ENCODE measurements at places on chromosomes 12 and 14.

GRCh38 chr12:78963439-78964227 is 99.1 kb downstream of the SYT1 start:
- DNase-seq = no peak

- DNase-seq = peak; percentile 80
Observed at GRCh38 chr12:51827925-51828818, 20.3 kb downstream of the FIGNL2 start.

DNA sequence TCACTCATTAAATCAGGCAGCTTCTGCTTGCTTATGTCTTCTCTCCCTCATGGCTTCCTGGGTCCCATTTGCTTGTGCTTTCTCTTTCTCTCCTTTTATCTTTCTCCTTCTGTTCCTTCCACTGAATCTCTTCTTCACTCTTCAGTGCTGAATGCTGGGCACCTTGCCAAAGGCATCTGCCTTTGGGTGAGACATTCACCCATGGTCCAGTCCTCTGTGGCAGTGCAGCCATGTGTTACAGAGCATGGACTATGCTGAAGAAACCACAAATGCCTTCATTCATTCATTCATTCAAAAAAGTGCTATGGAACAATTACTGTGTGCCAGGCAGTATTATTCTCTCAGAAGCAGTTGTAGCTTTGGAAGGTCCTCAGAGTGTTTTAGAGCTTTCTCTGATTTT is 344.4 kb upstream of the STXBP6 start:
- DNase-seq = no peak

DNA sequence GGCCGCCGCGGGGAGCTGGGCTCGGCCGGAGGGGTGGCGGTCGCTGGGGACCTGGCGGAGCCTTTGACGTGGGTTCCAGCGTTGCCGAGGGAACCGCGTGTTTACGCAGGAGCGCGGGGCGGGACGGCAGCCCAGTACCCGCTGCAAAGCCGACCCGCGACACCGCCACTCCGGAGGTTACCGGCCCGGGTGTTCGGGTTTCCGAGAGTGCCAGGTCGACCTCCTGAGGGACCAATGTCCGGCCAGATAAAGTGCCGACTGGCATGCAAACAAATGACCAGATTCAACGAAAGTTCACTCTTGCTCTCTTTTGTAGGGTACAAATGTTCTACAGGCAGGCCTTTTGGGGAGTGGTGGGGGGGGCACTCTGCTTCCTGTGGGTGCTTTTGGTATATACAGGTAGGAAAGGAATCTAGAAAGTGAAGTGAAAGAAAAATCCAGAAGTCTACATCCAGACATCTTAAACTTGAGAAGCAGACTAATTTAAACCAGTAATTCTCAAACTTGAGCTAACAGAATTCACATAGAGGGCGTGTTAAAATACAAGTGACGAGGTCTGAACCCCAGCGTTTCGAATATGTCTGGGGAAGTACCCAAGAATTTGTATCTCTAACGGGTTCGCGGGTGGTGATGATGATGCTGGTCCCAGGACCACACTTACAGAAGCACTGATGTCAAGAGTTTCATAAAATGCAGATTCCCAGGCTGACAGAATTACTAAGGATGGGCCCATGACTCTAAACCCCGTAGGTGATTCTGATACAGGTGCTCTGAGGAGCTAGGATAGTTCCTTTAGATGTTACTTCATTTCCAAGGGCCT is at the start of gene GPR135:
GPR135 (minus strand) TSS at position 65 of the 820 bp plus-strand sequence. CDS start 154 bp downstream, outside the sequence.
- peak; percentile 61 for DNase-seq

DNA sequence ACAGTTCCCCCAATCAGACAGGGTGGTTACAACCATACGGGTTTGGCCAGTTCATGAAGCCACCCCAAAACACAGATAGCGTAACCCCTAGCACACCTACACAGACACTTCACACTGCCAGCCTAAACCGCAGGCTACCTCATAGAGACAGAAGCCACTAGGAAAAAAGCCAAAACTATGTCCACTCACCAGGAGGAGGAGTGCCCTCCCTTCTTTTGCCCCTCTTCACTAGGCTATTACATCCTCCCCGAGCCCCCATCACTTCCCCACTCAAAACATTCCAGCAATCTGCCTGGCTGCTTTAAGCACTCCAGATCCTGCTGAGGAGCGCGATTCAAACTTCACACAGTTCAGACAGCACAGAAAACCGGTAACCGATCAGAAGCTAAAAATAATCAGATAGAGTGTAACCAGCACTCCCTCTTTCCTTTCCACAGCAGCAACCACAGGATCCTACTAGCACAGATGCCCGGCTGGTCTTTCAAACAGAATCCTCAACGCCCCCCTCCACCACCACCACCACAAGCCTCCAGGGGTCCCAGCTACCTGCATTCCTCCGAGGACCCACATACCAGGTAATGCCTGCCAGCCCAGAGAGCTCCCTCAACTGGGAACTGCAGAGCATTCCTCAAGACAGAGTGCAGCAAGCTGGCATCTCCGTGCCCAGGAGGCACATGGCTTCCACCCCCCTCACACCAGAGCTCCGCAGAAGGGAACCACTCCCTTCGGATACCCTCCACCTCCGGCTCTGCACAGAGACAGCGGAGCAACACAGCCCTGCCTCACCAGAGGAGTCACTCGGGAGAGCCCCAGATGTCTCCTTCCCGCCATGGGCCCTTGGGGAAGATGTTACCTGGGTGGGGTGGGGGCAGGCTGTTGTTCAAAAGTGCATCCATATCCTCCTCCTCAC is 1.5 kb downstream of the CHD4 start:
- DNase-seq = peak; percentile 34

- no peak for DNase-seq
Observed at GRCh38 chr14:68574461-68574860, 218.4 kb downstream of the ZFP36L1 start.

DNA sequence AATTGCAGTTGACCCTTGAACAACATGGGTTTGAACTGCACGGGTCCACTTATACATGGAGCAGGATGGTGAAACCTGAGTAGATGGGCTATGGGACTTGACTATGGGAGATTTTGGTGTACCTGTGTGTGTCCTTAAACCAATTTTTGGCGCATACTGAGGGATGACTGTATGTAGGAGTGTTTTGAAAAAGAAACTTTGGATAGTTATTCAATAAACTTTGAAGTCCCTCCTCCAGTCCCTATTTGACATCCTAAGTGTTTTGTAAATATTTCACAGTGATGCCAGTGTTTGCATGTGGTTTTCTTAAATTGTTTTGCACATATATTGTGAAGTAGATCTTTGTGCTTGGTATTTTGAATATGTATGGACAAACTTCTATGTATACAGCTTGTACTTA is 12.4 kb downstream of the KTN1 start:
- no peak for DNase-seq

DNA sequence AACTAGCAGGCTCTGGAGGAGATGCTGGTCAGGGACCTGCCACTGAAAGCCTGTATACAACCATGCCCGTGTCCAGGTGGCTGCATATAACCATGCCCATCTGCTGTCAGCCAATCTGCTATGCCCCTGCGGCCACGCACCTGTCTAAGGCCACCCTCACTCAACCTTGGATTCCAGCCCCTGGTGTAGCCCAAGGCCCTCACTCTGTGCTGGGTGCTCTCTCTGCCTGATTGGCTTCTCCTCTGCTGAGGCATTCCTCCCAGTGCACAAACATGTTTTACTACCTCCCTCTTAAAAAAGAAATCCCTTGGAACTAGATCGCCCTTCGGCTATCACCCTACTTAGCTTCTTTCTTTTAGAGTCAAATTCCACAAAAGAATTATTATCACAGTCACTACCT is 45.5 kb downstream of the ZFP36L1 start:
- DNase-seq = no peak

DNA sequence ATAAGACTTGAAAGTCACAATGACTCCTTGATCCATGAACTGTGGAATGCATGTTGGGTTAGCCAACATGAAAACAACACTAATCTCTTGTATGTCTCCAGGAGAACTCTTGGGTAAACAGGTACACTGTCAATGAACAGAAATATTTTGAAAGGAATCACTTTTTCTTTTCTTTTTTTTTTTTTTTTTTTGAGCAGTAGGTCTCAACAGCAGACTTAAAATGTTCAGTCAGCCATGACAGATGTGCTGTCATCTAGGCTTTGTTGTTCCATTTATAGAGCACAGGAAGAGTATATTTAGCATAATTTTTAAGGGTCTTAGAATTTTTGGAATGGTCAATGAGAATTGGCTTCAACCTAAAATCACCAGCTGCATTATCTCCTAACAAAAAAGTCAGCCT is 2.3 kb upstream of the PLEKHA5 start:
- DNase-seq = no peak

GRCh38 chr12:71605039-71605438 is 58.6 kb downstream of the ZFC3H1 start:
- no peak for DNase-seq

DNA sequence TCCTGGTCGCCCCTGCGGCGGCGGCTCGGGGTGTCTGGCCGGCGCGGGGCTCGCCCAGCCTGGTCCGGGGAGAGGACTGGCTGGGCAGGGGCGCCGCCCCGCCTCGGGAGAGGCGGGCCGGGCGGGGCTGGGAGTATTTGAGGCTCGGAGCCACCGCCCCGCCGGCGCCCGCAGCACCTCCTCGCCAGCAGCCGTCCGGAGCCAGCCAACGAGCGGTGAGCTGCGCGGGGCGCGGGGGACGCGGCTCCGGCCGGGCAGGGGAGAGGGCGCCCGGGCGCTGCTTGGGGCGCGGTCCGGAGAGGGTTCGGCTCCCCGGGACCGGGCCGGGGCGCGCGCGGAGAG is at the start of gene LGALS3:
LGALS3 (plus strand) TSS at position 167 of the 342 bp plus-strand sequence. CDS start 8,122 bp downstream, outside the sequence.
- DNase-seq = peak; percentile 59

- DNase-seq = no peak
Observed at GRCh38 chr12:25830456-25830855, 128.0 kb upstream of the RASSF8 start.

GRCh38 chr12:27534060-27534764 is 10.2 kb downstream of the PPFIBP1 start:
- peak; percentile 51 for DNase-seq

GRCh38 chr12:53568809-53569557 is 57.2 kb downstream of the ATF7 start:
- no peak for DNase-seq

GRCh38 chr14:61615743-61616523 is 79.4 kb upstream of the HIF1A start:
- no peak for DNase-seq

GRCh38 chr12:79127271-79127751 is 262.7 kb downstream of the SYT1 start:
- no peak for DNase-seq

GRCh38 chr14:79328863-79329262 is 882.4 kb downstream of the DIO2 start:
- DNase-seq = no peak

DNA sequence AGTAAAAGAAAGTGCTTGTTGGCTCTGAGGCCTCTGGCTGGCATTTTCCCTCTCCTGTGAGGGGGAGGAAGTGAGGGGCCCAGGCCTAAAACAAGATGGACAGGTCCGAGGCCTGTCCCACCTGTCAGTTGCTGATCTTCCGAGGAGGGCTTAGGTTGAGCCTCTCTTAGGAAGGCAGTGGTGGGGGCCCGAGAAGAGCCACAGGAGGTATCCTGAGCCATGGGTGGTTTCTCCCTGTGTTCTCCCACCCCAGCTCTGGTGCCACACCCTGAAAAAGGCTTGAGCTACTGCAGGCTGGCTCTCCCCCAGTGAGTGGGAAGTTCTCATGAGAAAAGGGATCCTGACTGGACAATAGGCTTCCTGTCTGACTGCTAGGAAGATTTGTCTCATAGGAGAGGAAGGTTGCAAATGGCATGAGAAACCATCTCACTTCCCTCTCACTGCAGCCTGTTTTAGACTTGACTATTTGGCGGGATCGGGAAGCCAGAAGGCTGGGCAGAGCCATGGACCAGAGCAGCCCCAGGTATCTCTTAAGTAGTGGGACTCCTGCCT is 72.1 kb upstream of the SRSF5 start:
- DNase-seq = no peak

DNA sequence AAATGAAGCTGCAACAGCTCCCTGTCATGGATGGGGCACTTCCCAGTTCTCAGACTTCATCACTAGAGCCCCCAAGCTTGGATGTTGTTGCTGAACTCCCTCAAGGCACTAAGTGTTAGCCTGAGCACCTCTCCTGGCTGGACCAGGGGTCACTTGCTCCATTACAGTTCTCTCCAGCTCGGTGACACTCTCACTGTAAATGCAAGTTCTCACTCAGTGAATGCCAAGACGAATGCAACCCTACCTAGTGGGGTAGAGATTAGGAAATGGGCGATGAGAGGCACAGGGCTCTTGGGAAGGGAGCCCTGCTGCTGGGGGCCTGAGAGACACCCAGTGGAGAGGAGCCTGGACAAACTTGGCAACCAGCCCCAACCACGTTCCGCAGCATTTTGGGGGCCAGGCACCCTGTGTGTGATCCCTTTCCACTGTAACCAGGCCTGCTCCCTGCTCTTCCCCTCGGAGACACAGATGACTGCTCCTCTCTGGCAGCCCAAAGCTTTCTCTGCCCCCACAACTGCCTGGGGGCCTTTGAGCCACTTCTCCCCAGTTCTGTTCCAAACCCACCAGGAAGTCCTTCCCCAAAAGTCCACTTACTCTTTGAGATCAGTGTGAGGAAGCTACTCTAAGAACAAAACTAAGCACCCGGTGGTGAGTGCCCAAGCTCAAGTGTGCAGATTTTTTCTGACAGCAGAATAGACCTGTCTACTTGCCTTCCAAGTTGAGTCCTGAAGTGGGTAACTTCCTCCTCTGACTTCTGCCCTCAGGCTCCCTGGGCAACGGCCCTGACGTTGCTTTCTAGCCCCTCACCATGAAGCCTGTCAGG is 8.0 kb upstream of the SELPLG start:
- no peak for DNase-seq

- DNase-seq = no peak
Observed at GRCh38 chr12:85804663-85805062, 31.5 kb downstream of the RASSF9 start.

DNA sequence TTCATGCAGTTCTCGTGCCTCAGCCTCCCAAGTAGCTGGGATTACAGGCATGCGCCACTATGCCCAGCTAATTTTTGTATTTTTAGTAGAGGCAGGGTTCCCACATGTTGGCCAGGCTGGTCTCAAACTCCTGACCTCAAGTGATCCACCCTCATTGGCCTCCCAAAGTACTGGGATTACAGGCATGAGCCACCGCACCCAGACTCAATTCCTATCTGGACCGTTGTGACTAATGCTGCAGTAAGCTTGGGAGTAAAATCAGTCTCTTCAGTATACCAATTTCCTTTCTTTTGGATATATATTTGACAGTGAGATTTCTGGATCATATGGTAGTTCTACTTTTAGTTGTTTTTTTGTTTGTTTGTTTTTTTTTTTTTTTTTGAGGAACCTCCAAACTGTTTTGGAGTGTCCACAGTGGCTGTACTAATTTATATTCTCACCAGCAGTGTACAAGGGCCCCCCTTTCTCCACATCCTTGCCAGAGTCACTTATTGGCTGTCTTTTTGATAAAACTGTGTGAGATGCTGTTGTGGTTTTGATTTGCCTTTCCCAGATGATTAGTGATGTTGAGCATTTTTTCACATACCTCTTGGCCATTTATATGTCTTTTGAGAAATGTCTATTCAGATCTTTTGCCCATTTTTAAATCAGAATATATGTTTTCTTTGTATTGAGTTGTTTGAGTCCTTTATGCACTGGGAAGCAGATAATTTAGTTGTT is 37.3 kb upstream of the EVL start:
- DNase-seq = no peak

DNA sequence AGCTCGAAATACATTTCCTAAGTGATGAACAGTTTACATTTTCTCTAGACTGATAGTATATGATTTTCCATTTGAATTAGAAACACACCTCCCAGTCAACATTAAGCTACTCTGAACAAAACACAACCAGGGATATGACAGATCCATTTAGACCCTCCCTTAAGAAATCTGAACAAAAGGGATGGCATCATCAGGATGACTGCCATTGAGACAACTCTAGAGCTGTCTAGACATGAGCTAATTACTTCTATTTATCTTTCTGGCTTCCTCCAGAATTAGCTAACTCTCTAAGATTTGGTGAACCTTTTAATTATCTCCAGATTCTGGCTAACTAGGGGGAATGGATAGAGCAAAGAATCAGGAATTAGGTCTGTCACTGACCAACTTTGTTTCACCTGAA is 92.9 kb upstream of the IGF1 start:
- no peak for DNase-seq

All from stimulated activated CD4-positive, alpha-beta T cell treated with anti-CD3 and anti-CD28 coated beads, Interleukin-15, amount 100 ng/mL, for 24 hours (primary cell).